ENCODE measurements at places on chromosomes 13 and 19.

GRCh38 chr19:33261511-33262189, 36.0 kb upstream of the SLC7A10 start:
- peaks cover 5% of the 10 kb centered on the region for H3K4me1 ChIP-seq
- H3K36me3 ChIP-seq, result no peaks in the 10 kb centered on the region
- no peak for DNase-seq
- H3K27me3 ChIP-seq, result no peaks in the 10 kb centered on the region

DNA sequence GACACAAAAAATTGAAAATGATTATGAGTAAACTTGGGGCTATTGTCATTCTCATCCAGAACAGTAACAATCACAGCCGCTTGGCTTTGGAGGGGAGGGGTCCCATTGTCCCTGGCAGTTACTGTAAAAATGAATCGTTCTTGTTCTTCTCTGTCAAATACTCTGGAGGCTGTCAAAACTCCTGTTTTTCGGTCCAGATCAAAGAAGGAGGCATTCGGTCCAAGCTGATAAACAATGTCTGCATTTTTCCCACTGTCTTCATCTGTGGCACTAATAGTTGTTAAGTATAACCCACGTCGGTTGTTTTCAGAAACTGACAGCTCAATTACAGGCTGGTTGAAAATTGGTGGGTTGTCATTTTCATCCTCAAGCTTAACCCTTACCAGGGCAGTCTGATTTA, 3.4 kb downstream of the PCDH9 start:
- no peaks in the 10 kb centered on the region for H3K36me3 ChIP-seq
- no peak overlapping the region for H3K4me3 ChIP-seq
- no peaks in the 10 kb centered on the region for H3K27me3 ChIP-seq
- no peak for DNase-seq
- H3K4me1 ChIP-seq, result no peaks in the 10 kb centered on the region
- no peak overlapping the region for H3K27ac ChIP-seq

DNA sequence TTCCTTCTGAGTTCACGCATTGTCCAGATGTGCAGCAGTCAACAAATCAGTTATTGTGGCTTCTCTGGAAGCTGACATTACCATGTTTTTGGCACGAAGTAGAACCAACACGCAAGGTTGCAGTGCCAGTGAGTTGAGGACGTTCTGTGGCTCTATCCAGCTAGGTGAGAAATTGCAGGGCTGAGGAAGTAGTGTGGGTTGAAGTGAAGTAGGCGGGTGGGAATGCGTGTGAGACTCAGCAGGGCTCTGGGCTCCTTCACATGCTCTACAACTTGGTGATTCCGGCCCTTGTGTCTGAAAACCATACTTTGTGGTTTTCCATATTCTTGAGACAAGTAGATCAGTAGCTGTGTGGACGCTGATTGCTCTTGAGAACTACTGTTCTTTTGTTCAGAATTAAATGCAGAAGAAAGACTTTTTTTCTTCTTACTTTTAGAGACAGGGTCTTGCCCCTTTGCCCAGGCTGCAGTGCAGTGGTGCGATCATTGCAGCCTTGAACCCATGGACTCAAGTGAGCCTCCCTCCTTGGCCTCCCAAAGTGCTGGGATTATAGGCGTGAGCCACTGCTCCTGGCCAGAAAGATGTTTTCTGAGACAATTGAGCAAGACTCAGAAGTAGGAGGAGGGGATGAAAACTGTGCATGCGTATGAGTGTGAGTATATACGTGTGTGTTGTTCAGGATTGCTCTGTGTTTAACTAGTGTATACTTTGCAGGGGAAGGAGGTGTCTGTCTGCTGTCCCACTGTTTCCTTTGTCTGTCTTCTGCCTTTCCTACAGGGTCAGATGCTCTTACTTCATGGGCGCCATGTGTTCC, 46.2 kb downstream of the GATAD2A start:
- no peaks in the 10 kb centered on the region for H3K27me3 ChIP-seq
- no peak overlapping the region for H3K27ac ChIP-seq
- H3K36me3 ChIP-seq, result no peaks in the 10 kb centered on the region
- H3K4me1 ChIP-seq, result peaks cover 39% of the 10 kb centered on the region
- no peak overlapping the region for H3K4me3 ChIP-seq

DNA sequence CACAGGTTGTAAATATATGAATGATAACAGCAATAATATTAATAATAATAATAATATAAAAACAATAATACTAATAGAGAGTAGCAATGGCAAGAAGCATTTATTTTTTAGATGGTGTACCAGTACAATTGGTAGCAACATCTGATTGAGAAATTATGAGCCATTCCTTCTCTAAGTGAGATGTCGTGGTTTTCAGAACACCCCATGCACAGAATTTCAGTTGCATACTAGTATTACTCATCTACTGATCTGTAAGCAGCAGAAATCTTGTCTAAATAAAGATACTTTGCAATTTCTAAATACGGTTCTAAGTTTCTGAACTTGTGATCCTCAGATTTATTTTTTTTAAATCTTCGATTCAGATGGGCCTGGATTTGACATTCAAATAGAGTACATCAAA, 788.0 kb upstream of the ATXN8OS start:
- H3K27me3 ChIP-seq, result no peaks in the 10 kb centered on the region
- no peaks in the 10 kb centered on the region for H3K4me1 ChIP-seq
- H3K27ac ChIP-seq, result no peak overlapping the region
- H3K36me3 ChIP-seq, result no peaks in the 10 kb centered on the region

GRCh38 chr19:34236035-34236987, 18.0 kb upstream of the GARRE1 start:
- H3K4me3 ChIP-seq, result no peak overlapping the region
- H3K27me3 ChIP-seq, result no peaks in the 10 kb centered on the region
- H3K27ac ChIP-seq, result no peak overlapping the region
- H3K4me1 ChIP-seq, result peaks cover 8% of the 10 kb centered on the region
- no peaks in the 10 kb centered on the region for H3K36me3 ChIP-seq

DNA sequence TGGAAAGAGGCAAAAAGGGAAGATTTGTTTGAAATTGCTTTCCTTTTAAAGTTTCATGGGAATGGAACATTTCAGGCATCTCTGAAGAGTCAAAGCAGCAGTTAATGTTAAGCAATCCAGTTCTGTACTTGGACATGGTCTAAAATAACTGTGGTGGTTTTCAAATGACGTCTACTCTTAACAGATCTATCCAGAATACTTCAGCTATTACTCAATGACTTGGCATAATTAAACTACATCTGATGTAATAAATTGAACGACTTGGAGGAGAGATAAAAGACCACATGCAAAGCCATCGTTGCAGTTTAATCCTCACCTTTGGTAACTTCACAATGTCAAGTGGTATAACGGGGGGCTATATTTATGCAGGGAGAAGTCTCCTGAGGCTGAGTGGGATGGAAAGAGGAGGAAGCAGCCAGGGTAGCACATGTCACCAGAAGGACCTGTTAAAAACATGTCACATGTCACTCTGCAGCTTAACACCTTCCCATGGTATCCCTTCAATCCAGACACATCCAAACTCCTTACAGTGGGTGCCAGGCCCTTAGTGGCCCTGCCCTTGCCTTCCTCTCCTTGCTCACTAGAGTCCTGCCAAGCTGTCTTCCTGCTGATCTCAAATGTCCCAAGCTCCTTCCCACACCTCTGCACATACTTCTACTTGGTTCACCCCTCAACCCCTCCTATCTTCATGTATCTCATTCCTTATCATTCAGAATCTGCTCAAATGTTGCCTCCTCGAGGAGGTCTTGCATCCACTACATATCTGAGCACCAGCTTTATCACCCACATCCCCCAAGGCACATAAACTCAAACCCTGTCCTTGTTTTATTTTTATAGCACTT, 327.8 kb downstream of the SUCLA2 start:
- no peaks in the 10 kb centered on the region for H3K27me3 ChIP-seq
- DNase-seq, result no peak
- H3K36me3 ChIP-seq, result no peaks in the 10 kb centered on the region
- no peak overlapping the region for H3K27ac ChIP-seq
- H3K4me3 ChIP-seq, result no peak overlapping the region
- no peaks in the 10 kb centered on the region for H3K4me1 ChIP-seq

GRCh38 chr19:36010402-36010801, 1.8 kb upstream of the SYNE4 start:
- H3K4me3 ChIP-seq, result no peak overlapping the region
- H3K36me3 ChIP-seq, result no peaks in the 10 kb centered on the region
- H3K27ac ChIP-seq, result no peak overlapping the region
- peaks cover 22% of the 10 kb centered on the region for H3K4me1 ChIP-seq
- no peaks in the 10 kb centered on the region for H3K27me3 ChIP-seq

GRCh38 chr19:45161738-45162607, 1.2 kb upstream of the NKPD1 start:
- no peaks in the 10 kb centered on the region for H3K36me3 ChIP-seq
- no peaks in the 10 kb centered on the region for H3K27me3 ChIP-seq
- peaks cover 21% of the 10 kb centered on the region for H3K4me1 ChIP-seq
- DNase-seq, result no peak
- H3K4me3 ChIP-seq, result no peak overlapping the region

- no peak for DNase-seq
- no peak overlapping the region for H3K4me3 ChIP-seq
- H3K27ac ChIP-seq, result no peak overlapping the region
- no peaks in the 10 kb centered on the region for H3K4me1 ChIP-seq
Observed at GRCh38 chr19:46648961-46649960, 11.7 kb downstream of the DACT3 start.

GRCh38 chr19:56098731-56099568, 22.1 kb downstream of the ZNF787 start:
- H3K36me3 ChIP-seq, result peaks cover 34% of the 10 kb centered on the region
- no peak overlapping the region for H3K27ac ChIP-seq
- H3K4me1 ChIP-seq, result no peaks in the 10 kb centered on the region
- no peak overlapping the region for H3K4me3 ChIP-seq

- no peaks in the 10 kb centered on the region for H3K36me3 ChIP-seq
- H3K4me1 ChIP-seq, result no peaks in the 10 kb centered on the region
- no peak overlapping the region for H3K4me3 ChIP-seq
Observed at GRCh38 chr13:73556902-73557301, 498.1 kb downstream of the KLF5 start.

DNA sequence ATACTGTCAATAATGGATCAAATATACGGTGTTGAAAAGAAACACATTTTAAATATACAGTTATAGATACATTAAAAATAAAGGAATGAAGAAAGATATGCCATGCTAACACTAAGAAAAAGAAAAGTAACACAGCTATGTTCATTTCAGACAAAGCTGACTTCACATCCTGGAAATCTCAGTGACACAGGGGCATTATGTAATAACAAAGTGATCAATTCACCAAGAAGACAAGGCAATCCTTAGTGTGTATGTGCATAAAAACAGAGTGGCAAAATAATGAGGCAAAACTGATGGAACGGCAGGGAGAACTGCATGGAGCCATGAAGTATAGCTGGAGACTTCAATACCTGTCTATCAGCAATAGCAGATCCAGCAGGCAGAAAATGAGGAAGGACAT, 13.1 kb downstream of the ZNF14 start:
- H3K27me3 ChIP-seq, result no peaks in the 10 kb centered on the region
- H3K27ac ChIP-seq, result no peak overlapping the region
- DNase-seq, result no peak
- H3K4me3 ChIP-seq, result no peak overlapping the region
- no peaks in the 10 kb centered on the region for H3K4me1 ChIP-seq

DNA sequence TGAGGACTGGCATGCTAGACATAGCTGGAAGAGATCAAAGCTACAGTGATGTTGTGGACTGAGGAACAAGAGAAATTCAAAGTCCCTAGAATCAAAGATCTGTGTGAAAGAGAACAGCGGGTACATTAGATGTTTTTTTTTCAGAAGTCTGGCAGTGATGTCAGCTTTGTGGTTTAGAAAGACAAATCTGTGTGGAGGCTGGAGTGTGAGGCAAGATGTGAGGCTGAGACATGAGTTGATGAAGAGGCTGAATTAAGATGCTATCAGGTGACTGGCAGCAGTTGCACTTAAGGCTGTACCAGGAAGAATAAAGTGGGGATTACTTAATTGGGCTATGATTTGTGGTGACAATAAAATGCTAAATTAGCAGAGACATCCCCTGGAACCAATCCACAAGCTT, 46.5 kb downstream of the DNAJC3 start:
- H3K27ac ChIP-seq, result no peak overlapping the region
- H3K36me3 ChIP-seq, result no peaks in the 10 kb centered on the region
- no peak for DNase-seq
- no peak overlapping the region for H3K4me3 ChIP-seq
- no peaks in the 10 kb centered on the region for H3K4me1 ChIP-seq

- H3K36me3 ChIP-seq, result no peaks in the 10 kb centered on the region
- H3K4me3 ChIP-seq, result peak overlapping the region; percentile 29
- H3K27ac ChIP-seq, result no peak overlapping the region
Observed at GRCh38 chr19:54430306-54431254, 15.3 kb downstream of the TTYH1 start.

DNA sequence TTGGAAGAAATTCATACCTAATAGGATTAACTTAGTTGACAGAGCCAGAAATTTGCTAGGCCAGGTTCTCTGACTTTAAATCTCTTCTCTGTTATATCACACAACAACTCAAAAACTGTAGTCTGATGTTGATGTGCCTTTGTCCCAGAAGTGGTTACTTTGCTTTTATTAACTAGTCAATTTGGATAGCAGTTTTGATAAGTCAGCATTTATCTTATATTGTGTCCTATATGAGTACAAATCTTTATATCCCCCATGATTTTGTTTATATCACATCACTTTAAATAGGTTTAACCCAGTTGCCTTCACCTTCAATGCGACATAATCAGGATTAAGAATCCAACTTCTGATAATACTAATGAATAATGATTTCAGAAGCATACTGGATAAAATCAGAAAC, 459.3 kb downstream of the GPC6 start:
- H3K4me3 ChIP-seq, result no peak overlapping the region
- no peaks in the 10 kb centered on the region for H3K4me1 ChIP-seq
- no peaks in the 10 kb centered on the region for H3K36me3 ChIP-seq
- no peak for DNase-seq
- no peaks in the 10 kb centered on the region for H3K27me3 ChIP-seq

GRCh38 chr19:45860359-45861259, 2.3 kb downstream of the SYMPK start:
- H3K27ac ChIP-seq, result no peak overlapping the region
- no peak for DNase-seq
- peaks cover 19% of the 10 kb centered on the region for H3K4me1 ChIP-seq
- H3K27me3 ChIP-seq, result no peaks in the 10 kb centered on the region
- no peak overlapping the region for H3K4me3 ChIP-seq

- H3K4me3 ChIP-seq, result no peak overlapping the region
- H3K27ac ChIP-seq, result no peak overlapping the region
- H3K27me3 ChIP-seq, result no peaks in the 10 kb centered on the region
- H3K36me3 ChIP-seq, result no peaks in the 10 kb centered on the region
- no peaks in the 10 kb centered on the region for H3K4me1 ChIP-seq
Observed at GRCh38 chr13:54705738-54706137, 1677.1 kb downstream of the OLFM4 start.

- no peaks in the 10 kb centered on the region for H3K27me3 ChIP-seq
- no peaks in the 10 kb centered on the region for H3K4me1 ChIP-seq
- H3K4me3 ChIP-seq, result no peak overlapping the region
- peak; percentile 6 for DNase-seq
- H3K36me3 ChIP-seq, result no peaks in the 10 kb centered on the region
- H3K27ac ChIP-seq, result no peak overlapping the region
Observed at GRCh38 chr13:20492641-20493040, 33.0 kb downstream of the CRYL1 start.

DNA sequence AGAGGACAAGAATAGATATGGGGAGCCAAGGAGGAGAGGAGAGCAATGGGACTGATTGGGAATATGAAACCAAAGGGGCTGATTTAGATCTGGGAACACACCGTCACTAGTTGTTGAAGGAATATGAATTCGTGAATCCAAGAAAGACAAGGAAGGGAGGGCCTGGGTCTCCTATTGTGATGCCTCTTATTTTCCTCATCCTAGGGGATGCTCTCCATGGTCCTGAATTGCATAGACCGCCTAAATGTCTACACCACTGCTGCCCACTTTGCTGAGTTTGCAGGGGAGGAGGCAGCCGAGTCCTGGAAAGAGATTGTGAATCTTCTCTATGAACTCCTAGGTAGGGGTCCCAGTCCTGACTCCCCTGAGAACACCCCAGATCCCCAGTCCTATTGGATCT, 21.5 kb downstream of the RYR1 start:
- no peaks in the 10 kb centered on the region for H3K4me1 ChIP-seq
- no peak for DNase-seq
- no peaks in the 10 kb centered on the region for H3K27me3 ChIP-seq
- H3K36me3 ChIP-seq, result no peaks in the 10 kb centered on the region
- no peak overlapping the region for H3K4me3 ChIP-seq
- H3K27ac ChIP-seq, result no peak overlapping the region
